Skin of body (tissue), 3 donors: ENCODE measurements at places on chromosomes 6 and 20. TPM values are rescaled to one million over a fixed set of nuclear protein-coding genes. Genes with fewer than 3 reads are reported as not detected.

The KHDC1L gene
- 0.39 TPM for total RNA-seq

The ZBP1 gene
- 1.5 TPM for total RNA-seq

The MEI4 gene
- total RNA-seq, result 0.10 TPM

The MAK gene
- 0.10 TPM for total RNA-seq

The XKR7 gene
- total RNA-seq, result not detected

The CAP2 gene
- total RNA-seq, result 10.2 TPM
